Central memory CD8-positive, alpha-beta T cell (primary cell): ENCODE measurements at places on chromosomes 1 and 21.
A peak's percentile ranks its signal among the peaks of the same experiment; 100 is the strongest.

DNA sequence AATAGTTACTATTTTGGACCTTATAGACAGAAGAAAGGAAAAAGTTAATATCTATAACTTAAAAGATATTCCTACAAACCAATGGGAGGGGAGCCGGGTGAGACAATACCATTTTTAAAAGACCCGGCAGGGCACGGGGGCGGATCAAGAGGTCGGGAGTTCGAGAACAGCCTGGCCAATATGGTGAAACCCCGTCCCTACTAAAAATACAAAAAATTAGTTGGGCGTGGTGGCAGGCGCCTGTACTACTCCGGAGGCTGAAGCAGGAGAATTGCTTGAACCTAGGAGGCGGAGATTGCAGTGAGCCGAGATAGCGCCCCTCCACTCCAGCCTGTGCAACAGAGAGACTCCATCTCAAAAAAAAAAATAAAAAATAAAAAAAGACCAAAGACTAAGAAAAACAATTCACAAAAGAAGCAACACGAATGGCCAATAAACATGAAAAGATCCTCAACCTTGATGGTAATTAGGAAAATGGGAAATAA is 1.2 kb upstream of the PSMB2 start:
- H3K36me3 ChIP-seq, result peaks cover 19% of the 10 kb centered on the region
- H3K27me3 ChIP-seq, result peaks cover 39% of the 10 kb centered on the region
- H3K4me3 ChIP-seq, result peak overlapping the region; percentile 100
- H3K4me1 ChIP-seq, result peaks cover 35% of the 10 kb centered on the region

GRCh38 chr1:53837924-53838653 is at the start of gene NDC1:
Gene NDC1, minus strand, starts transcription at chr1:53838296. Its CDS starts 35 bp downstream, at chr1:53838261.
- H3K4me1 ChIP-seq, result peaks cover 32% of the 10 kb centered on the region
- H3K27ac ChIP-seq, result peak within 1 kb of the TSS; percentile 94
- DNase-seq, result peak; percentile 84
- peak within 1 kb of the TSS; percentile 97 for H3K4me3 ChIP-seq
- H3K27me3 ChIP-seq, result no peaks in the 10 kb centered on the region

- peaks cover 7% of the 10 kb centered on the region for H3K4me1 ChIP-seq
- no peak overlapping the region for H3K27ac ChIP-seq
- no peaks in the 10 kb centered on the region for H3K27me3 ChIP-seq
- DNase-seq, result no peak
Measured at GRCh38 chr1:221692643-221693042, 49.2 kb downstream of the DUSP10 start.

DNA sequence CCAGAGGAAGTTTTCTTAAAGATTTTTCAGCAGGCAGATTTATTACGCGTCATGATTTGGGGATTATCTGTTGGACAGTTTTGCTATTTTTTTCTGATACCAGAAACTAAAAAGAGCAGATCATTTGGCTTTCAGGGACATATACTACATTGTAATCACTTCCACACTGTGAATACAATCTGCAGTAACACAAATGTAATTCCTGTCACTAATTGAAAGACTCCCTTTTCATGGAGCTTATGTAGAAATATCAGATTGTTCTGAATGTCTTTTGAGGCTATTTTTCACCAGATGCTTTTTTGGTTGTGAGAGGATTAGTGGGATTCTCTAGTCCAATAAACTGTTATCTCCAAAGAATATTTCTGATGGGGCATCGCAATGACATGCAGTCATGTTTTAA is 464.2 kb downstream of the DISC1 start:
- H3K4me3 ChIP-seq, result no peak overlapping the region
- no peak overlapping the region for H3K27ac ChIP-seq
- DNase-seq, result no peak
- no peaks in the 10 kb centered on the region for H3K36me3 ChIP-seq

- H3K4me3 ChIP-seq, result no peak overlapping the region
- no peak overlapping the region for H3K27ac ChIP-seq
- no peak for DNase-seq
Measured at GRCh38 chr21:32285476-32285875, 6.6 kb upstream of the MIS18A start.

DNA sequence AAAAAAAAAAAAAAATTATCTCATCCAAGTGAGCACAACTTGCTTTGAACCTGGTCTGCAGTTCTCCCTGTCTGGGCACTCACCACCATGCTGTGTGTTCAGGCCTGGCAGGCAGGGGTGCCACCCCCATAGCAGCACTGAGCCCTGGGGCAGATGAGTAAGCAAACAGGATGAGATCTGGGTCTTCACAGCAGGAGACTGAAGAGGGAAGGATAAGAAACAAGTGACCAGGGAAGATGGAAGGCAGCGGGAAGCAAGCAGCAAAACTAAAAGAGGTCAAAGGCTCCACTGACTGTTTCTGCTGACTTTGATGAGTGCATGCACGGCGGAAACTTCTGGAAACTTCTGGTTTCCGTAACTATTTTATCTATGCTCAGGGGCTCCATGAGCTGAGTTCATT is 133.5 kb upstream of the SOD1 start:
- no peak for DNase-seq
- H3K36me3 ChIP-seq, result peaks cover 1% of the 10 kb centered on the region
- peaks cover 10% of the 10 kb centered on the region for H3K27me3 ChIP-seq
- no peaks in the 10 kb centered on the region for H3K4me1 ChIP-seq
- H3K4me3 ChIP-seq, result no peak overlapping the region

DNA sequence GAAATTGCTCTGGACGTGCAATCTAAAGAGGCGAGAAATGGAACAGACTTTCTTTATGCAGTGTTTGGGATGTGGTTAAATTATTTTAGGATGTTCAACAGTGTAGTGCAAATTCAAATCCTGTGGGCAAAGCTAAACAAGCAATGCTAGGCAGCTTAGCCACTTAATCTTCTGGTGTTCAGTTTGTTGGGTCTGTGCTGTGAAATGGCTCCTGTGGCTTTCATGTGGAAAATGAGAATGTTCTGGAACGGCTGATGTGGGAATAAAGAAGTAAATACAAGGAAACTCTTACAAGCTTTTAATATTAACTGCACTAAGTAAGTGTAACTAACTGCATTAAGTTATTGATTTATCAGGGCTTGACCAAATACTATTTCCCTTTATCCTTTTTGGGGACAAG is 766.6 kb downstream of the ADGRL2 start:
- no peak for DNase-seq
- H3K36me3 ChIP-seq, result no peaks in the 10 kb centered on the region
- no peak overlapping the region for H3K4me3 ChIP-seq
- H3K4me1 ChIP-seq, result no peaks in the 10 kb centered on the region
- no peaks in the 10 kb centered on the region for H3K27me3 ChIP-seq

DNA sequence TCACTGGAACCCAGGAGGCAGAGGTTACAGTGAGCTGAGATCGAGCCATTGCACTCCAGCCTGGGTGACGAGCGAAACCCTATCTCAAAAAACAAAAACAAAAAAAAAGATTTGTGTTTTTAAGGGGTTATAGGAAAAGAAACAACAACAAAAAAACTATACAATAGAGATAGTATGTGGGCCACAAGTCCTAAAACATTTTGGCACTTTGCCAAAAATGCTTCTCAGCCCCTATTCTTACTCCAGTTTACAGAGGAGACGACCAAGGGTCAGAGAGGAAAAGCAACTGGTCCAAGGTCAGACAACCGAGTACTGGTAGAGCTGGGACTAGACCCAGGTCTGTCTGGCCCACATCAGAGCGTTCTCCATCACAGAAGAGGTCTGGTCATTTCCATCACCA is 3.0 kb downstream of the FBXO44 start:
- no peak for DNase-seq
- H3K4me1 ChIP-seq, result peaks cover 8% of the 10 kb centered on the region
- no peaks in the 10 kb centered on the region for H3K27me3 ChIP-seq
- no peak overlapping the region for H3K4me3 ChIP-seq
- H3K36me3 ChIP-seq, result peaks cover 25% of the 10 kb centered on the region

DNA sequence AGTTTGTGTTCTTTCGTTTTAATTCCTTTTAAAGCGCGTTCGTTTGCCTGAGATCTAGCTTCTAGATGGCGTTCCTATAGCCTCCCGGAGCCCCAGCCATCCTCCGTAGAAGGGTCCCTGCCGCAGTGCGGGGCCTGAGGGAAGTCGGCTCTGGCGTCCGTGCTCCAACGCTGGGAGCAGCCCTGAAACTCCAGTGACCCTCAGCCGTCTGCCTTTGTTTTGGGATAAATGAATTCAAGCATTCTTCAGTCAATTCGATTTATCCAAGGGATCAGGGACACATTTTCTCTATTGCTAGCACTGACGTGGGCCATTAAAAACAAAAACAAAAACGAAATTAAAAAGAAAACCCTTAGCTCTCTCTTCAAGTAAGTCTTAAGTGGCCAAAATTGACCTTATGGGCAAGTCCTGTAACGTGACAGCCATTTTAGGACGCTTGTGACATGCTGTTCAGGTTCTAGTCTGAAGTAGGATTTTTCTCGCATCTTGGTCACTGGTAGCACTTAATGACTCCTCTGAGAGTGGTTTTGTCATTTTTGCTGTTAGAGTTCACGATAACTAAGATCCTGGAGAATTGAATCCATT is 742 bp upstream of the HSPA13 start:
- no peaks in the 10 kb centered on the region for H3K27me3 ChIP-seq
- H3K36me3 ChIP-seq, result peaks cover 20% of the 10 kb centered on the region
- peak overlapping the region; percentile 100 for H3K27ac ChIP-seq
- H3K4me3 ChIP-seq, result peak overlapping the region; percentile 99
- DNase-seq, result no peak

GRCh38 chr1:206873603-206874188 is 8.3 kb downstream of the IL20 start:
- no peak overlapping the region for H3K27ac ChIP-seq
- DNase-seq, result no peak
- no peaks in the 10 kb centered on the region for H3K4me1 ChIP-seq
- H3K27me3 ChIP-seq, result peaks cover 32% of the 10 kb centered on the region
- H3K36me3 ChIP-seq, result no peaks in the 10 kb centered on the region

DNA sequence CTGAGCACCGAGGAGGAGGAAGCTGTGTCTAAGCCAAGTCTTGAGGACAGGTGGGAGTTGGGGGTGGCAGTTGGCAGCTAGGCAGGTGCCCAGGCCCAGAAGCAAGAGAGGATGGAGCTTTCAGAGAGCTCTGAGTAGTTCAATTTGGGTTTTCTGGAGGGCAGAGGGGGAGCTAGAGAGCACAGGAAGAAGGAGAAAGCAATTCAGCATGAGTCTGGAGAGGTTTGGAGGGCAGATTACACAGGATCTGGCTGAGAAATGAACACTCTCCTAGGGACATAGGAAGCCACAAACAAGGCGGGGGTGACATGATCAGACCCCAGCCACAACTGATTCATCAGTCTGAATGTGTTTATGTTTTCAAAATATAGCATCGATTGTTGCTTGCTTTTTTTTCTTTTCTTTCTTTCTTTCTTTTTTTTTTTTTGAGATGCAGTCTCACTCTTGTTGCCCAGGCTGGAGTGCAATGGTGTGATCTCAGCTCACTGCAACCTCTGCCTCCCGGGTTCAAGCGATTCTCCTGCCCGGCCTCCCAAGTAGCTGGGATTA is 23.8 kb downstream of the PTPRF start:
- H3K27me3 ChIP-seq, result peaks cover 15% of the 10 kb centered on the region
- H3K27ac ChIP-seq, result no peak overlapping the region
- no peak for DNase-seq
- H3K36me3 ChIP-seq, result peaks cover 2% of the 10 kb centered on the region

GRCh38 chr1:31239653-31240241 is at the start of gene NKAIN1:
Gene NKAIN1, minus strand, starts transcription at chr1:31239887. Its CDS starts 340 bp downstream, at chr1:31239547.
- H3K27me3 ChIP-seq, result peaks cover 62% of the 10 kb centered on the region
- H3K4me3 ChIP-seq, result peak within 1 kb of the TSS; percentile 60
- H3K36me3 ChIP-seq, result peaks cover 3% of the 10 kb centered on the region
- H3K27ac ChIP-seq, result no peak within 1 kb of the TSS
- no peak for DNase-seq

GRCh38 chr1:201608635-201609395 is 69.9 kb downstream of the NAV1 start:
- no peak for DNase-seq
- H3K36me3 ChIP-seq, result no peaks in the 10 kb centered on the region
- H3K4me3 ChIP-seq, result no peak overlapping the region
- no peaks in the 10 kb centered on the region for H3K4me1 ChIP-seq

DNA sequence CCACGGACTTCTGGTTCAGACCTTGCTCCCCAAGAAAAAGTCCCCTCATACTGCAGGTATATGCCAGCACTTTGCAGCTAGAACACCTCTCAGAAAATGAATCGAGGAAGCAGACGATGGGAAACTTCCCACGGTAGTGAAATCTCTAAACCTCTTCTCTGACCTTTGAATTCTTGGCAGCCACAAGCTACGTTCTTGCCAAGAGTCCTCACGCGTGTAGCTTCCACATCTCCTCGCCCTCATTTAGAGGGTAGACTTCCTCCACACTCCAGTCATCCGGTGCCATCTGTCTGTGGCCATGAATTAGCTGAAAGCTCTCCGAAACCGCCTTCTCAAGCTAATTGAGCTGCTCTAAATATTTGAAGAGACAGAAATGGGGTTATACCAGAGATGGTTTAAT is 127.8 kb downstream of the RGS7 start:
- no peak for DNase-seq
- no peaks in the 10 kb centered on the region for H3K36me3 ChIP-seq
- no peaks in the 10 kb centered on the region for H3K27me3 ChIP-seq
- H3K27ac ChIP-seq, result no peak overlapping the region
- no peak overlapping the region for H3K4me3 ChIP-seq

DNA sequence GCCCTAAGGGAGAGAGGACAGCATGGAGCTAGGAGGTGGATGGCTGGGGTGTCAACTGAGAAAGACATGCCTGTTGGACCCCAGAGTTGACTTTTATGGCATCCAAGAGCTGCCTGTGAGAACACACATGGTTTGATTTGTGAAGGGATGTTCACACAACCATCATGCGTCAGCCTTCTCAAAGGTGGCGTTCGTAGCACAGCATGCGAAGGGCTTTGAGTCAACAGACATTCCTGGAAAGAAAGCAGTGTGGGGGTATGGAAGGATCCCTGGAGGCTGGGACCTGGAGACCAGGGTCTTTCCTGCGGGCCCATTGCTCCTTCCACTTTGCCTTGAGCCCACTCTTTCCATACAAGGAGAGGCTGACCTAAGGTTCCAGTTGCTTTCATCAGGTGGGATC is 6.4 kb upstream of the WNT3A start:
- no peak overlapping the region for H3K27ac ChIP-seq
- H3K27me3 ChIP-seq, result peaks cover 62% of the 10 kb centered on the region
- H3K4me1 ChIP-seq, result no peaks in the 10 kb centered on the region
- no peaks in the 10 kb centered on the region for H3K36me3 ChIP-seq
- no peak for DNase-seq
- no peak overlapping the region for H3K4me3 ChIP-seq

DNA sequence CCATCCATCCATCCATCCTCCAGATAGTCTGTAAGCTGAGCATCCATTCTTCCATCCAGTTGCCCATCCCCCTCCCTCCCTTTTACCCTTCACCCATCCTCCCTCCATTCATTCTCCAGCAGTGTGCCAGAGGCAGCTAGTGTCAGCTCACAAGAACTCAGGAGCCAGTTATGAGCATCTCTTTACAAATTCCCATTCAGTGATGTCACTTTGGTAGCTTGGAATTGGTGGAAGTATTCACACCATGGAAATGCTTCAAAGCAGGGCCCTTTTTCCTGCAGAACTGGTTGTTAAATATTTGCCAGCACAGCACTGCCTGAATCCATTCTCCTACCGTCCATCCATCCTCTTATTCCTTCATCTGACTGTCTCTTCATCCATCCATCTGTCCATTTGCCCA is 72.5 kb downstream of the ARHGEF10L start:
- no peak overlapping the region for H3K27ac ChIP-seq
- no peak for DNase-seq
- H3K27me3 ChIP-seq, result peaks cover 11% of the 10 kb centered on the region
- H3K4me3 ChIP-seq, result no peak overlapping the region
- H3K4me1 ChIP-seq, result no peaks in the 10 kb centered on the region
- peaks cover 2% of the 10 kb centered on the region for H3K36me3 ChIP-seq
